Fibroblast of skin of back (primary cell): ENCODE measurements at places on chromosomes 2 and 18.

GRCh38 chr2:71605173-71605641 is 151.8 kb downstream of the DYSF start:
- no peak for DNase-seq

- DNase-seq: no peak
These were observed 9.6 kb downstream of the IFIH1 start for GRCh38 chr2:162308747-162309503.

GRCh38 chr2:215000721-215001120 is 137.7 kb downstream of the ABCA12 start:
- no peak for DNase-seq

DNA sequence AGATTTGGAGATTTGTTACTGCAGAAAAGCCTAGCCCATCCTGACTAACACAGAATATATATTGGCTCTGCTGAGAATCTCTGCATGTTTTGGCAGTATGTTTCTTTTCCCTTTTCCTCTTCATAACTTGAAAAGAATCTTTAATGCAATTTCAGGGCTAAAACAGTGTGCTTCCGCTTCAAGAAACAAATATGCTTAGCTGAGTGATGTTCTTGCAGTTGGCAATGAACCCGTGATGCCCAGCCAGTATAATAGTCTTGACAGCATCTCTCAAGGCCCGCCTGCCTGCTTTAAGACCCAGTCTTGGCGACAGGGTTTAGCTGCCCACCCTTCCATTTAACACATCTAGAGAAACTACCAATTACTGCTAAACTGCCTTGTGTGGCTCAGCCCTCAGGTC is 184.5 kb downstream of the INO80D start:
- DNase-seq: no peak

- DNase-seq: no peak
These were observed 97.0 kb upstream of the REG3G start for GRCh38 chr2:78928502-78928901.

GRCh38 chr2:73418343-73418742 is 32.7 kb downstream of the ALMS1 start:
- DNase-seq: peak; percentile 50

DNA sequence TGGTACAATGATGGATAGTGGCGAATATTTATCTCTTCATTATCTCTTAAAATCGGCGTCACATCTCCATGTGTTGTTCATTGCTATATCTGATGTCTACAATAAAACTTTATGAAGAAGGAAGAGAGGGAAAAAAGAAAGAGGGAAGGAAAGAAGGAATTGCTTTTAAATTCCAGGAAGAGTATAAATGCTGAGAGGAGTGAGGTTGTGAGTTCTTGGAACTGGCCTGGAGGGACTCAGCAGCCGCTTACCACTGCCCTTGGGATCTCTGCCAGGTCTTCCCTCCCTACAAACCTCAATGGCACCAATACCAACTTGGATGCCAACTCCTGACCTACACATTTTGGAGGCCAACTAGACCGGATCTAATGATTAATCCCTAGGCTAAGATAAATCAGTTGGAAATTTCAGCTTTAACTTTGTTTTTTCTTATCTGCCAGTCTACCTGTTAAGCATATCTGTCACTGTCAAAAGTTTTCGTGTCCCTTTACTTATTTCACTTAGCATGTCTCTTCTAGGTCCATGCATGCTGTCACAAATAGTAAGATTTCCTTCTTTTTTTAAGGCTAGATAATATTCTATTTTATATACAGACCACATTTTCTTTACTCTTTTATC is 9.8 kb downstream of the SCN9A start:
- no peak for DNase-seq

GRCh38 chr2:68762665-68763064 is 28.1 kb downstream of the ARHGAP25 start:
- DNase-seq: peak; percentile 14

DNA sequence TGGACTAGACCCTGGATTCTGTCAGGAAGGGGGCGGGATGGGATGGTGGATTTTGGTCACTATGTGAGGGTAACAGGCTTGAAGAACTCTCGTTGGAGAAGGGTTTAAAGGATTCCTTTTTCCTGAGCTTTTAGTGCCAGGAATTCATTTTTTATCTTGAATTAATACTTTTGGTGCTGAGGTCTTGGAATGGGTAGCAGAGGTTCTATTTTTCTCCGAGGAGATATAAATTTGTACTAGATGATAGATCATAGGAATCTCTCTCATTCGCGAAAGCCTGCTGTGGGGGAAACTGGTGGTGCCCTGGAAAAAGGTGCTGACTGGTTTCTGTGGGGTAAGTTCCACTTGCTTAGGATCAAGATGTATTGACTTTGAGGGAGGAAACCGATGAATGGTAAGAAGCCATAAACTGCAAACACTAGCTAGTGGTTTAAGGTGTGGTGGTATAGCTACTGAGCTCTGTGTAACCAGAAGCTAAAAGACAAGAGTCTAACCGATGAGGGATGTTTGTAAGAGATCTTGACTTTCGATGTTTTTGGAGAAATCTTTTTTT is 706 bp downstream of the AGPS start:
- DNase-seq: no peak
